ENCODE measurements at places on chromosomes 2 and 18.

DNA sequence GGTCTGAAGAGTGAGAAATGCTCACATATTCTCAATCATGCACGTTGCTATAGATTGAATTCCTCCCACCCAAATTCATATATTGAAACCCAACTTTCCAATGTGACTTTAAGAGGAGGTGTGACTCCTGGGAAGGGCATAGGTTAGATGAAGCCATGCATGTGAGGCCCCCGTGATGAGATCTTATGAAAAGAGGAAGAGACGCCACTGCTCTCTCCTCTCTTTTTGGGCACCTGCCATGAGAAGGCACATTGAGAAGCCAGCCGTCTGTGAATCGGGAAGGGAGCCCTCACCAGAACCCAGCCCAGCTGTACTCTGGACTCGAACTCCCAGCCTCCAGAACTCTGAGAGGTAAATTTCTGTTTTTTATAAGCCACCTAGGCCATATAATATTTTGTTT is 842.6 kb upstream of the SALL3 start:
- no peak for DNase-seq

DNA sequence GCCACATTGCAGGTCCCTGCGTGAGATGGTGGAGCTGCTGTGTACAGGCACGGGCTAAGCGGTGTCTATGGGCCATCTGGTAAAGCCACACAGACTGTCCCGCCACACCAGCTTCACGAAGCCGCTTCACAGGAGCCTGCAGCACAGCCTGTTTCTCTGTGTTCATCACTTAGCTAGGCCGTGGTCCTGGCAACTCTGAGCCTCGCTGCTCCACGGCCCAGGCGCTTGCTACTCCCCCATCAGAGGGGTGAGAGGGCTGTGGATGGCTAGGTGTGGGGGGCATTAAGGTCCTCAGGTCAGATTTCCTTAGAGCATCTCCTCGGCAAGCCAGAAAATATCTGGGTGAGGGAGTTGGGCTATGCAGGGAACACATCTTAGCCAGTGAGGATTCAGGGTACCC is 225.7 kb downstream of the GLI2 start:
- DNase-seq, result no peak

- no peak for DNase-seq
Observed at GRCh38 chr2:232908695-232909094, 38.6 kb downstream of the SNORC start.

DNA sequence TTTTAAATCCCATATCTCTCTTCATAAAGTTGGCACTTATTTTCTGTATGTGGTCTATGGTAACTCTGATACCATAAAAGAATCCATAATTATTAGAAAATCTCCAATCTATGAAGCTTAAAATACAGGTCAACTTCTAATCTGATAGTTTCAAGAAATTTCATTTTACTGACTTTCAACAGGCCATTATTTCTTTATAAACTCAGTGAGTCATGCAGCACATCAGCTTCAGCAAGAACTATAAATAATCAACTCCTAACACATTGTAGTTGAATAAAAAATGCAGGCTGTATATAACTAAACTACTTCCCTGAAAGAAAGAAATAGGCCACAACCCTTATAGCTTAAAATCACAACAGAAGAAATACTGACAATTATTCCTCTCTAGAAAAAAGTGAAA is 204.3 kb upstream of the CCDC150 start:
- no peak for DNase-seq

GRCh38 chr2:226575928-226576327 is 223.7 kb downstream of the IRS1 start:
- no peak for DNase-seq

GRCh38 chr2:100780203-100781008 is 39.5 kb upstream of the NPAS2 start:
- no peak for DNase-seq

DNA sequence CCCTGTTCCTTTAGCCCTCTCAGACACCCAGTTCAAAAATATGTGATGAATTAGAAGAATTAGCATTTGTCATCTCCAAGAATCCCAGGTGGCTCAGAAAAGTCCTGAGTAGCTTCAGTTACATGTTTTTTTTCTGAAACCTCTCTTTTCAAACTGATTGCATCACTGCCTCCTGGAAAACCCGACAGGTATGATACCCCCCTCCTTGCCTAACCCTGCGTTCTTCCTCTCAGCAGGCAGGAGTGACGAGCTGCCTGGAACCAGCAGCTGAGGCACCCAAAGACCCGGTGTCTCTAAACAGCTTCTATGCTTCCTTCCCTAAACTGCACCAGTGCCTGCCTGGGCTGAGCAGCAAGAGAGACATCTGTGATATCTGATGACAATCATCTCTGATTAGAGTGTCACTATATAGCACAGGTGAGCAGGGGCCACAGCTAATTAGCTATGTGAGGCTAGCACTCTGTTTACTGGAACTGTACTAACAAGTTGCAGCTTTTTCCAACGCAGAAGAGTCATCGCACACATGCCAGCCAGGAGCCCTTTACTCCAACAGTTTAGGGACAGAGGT is 376.4 kb upstream of the ATP5MC3 start:
- DNase-seq, result no peak

- no peak for DNase-seq
Observed at GRCh38 chr18:48074929-48075706, 144.7 kb upstream of the SMAD2 start.

DNA sequence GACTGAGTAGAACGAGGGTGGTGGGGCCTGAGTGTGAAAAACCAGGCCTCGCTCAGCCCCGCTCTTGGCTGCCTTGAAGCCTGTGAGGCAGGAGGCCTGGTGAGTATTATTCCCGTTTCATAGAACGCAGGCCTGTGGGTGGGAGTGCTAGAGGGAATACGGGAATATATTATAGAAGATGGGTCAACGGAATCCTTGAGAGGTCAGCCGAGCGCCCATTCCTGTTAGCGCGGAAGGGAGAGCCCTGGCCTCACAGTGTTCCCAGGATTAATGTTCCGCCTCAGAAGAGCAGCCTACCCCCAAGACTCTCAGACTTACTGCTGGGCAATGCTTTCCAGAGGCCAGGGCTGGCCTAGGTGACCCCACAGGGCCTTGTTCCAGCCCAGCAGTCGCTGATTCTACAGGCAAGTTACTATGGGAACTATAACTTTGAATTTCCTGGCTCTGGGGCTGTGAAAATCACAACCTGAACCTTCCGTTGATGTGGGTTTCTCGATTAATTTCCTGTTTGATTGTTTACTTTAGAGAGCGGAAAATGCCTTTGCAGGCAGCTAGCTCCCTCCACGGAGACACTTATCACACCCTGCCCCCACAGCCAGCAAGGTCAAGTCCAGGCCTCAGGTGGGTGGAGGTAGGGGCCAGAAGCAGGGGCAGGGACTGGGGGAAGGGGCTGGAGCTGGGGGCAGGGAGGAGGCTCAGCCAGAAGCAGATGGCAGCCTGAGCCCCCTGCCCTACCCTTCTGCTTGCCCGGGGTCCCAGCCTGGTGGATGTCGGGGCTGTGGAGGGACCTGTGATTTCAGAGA is 108.3 kb downstream of the SMAD7 start:
- peak; percentile 57 for DNase-seq

All from CD4-positive, alpha-beta T cell treated with Interferon gamma for 1 hour (primary cell).